Fibroblast of lung (primary cell): ENCODE measurements at places on chromosomes 12 and 14. TPM values are rescaled to one million over a fixed set of nuclear protein-coding genes. Genes with fewer than 3 reads are reported as not detected.

TAS2R10 gene
- total RNA-seq, result 0.50 and 0.51 TPM in 2 replicates

NID2 gene
- total RNA-seq, result 93.7 and 181 TPM in 2 replicates

NGB gene
- not detected in 2 replicates for total RNA-seq

SPIC gene
- not detected in 2 replicates for total RNA-seq

LTB4R gene
- total RNA-seq, result 0.66 and 1.0 TPM in 2 replicates

NRDE2 gene
- 9.2 and 9.7 TPM in 2 replicates for total RNA-seq

TAS2R31 gene
- total RNA-seq, result 2.6 and 3.6 TPM in 2 replicates

ENDOU gene
- total RNA-seq, result 0.17 TPM in 1 of 2 replicates, not detected in the other

FGF6 gene
- not detected in 2 replicates for total RNA-seq

CLEC4D gene
- not detected in 2 replicates for total RNA-seq

CMA1 gene
- total RNA-seq, result not detected in 2 replicates

PLEKHD1 gene
- under 0.01 TPM in 2 replicates for total RNA-seq

ANKRD9 gene
- total RNA-seq, result 13.6 and 22.0 TPM in 2 replicates

KRT7 gene
- 3.1 and 3.5 TPM in 2 replicates for total RNA-seq

TAS2R13 gene
- 1.0 and 1.7 TPM in 2 replicates for total RNA-seq

RNU7-1 gene
- total RNA-seq, result not detected in 2 replicates

TAS2R43 gene
- total RNA-seq, result 0.99 and 1.0 TPM in 2 replicates
